ENCODE measurements at places on chromosomes 3 and 15.

GRCh38 chr15:66957431-66957720 is 108.0 kb upstream of the SMAD3 start:
- no peak for DNase-seq

- DNase-seq = no peak
These were observed 51.8 kb downstream of the ST3GAL6 start for GRCh38 chr3:98814817-98815420.

GRCh38 chr3:82276992-82277391 is 515.5 kb upstream of the GBE1 start:
- no peak for DNase-seq

DNA sequence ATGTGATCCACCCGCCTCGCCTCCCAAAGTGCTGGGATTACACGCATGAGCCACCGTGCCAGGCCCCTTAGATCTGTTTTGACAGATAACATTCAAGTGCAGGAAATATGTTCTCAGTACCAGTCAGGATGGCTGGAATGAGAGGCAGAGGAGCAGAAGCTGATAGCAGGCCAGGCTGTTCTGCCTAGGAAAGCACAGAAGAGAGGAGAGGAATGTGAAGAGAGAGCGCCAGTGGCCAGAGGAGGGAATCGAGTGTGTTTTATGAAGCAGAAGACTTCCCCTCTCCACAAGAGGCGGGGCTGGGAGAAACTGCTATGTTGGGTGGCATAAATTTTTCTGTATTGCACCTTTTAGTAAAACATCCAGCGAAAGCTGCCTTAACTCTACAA is 32.0 kb upstream of the RYK start:
- no peak for DNase-seq

DNA sequence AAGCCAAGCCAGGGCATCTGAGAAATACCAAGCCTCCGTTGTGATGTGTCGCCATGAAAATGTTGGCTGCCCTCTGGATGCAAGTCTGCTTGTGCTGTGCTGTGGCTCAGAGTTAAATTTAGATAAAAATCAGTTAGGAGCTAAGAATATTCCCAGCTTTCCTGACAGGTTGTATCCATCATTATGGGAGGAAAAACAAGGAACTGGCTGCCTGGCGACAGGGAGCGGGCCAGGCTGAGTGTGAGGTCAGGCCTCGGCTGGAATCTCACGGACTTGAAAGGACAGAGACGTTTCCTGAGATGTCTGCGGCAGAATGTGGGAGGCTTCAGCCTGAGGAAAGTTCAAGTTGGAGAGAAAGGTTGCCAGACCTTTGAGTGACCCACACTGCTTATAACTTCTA is 213.8 kb downstream of the THSD4 start:
- no peak for DNase-seq

DNA sequence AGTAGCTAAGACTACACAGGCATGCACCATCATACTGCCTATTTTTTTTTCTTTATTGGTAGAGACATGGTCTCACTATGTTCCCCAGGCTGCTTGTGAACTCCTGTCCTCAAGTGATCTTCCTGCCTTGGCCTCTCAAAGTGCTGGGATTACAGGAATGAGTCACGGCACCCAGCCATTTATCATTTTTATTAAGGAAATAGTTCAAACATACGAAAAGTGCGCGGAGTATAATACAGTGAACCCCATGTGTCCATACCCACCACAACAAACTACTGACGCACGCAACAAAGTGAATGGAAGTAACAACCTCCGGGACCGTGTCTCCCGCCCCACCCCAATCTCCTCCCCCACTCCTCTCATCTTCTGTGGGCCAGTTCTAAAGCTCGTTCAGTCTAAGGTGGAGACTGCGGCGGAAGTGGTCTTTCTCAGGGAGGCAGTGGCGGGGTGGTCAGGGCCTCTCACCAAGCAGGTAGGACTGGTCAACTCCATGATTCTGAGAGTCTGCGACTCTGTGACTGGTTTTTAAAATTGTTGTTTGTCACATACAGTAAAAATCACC is 42.1 kb downstream of the DNAJB8 start:
- no peak for DNase-seq

- DNase-seq = no peak
These were observed 37.0 kb downstream of the DAPK2 start for GRCh38 chr15:64009241-64009640.

DNA sequence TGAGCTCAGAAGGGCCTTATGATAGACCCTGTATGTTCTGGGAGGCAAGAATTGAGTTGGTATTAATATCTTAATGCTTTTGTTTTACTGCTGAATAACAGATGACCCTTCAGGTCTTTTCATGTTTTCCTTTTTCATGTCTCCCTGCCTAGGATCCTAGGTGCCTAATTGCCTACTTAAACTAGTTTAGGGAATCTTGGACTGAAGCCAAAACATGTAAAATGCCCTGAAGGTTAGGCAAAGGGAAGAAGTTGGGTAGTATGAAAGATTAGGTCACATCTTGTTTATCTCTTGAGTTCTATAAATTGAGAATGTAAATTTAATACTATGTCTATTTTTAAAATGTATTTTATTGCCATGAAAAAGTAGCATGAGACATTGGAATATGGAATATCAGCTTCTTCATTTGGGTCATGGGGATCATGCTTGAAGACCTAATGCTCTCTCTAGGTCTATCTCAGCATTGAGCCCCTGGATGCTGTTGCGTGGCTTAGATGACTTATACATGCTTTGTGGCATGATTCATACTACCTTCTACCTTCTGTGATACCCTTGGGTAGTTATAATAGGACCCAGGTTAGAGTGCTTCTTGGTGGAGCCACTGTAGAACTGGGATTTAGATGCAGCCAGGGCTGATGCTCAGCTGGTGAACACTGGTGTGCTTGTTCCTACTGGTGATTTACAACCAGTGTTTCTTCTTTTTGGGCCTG is 26.4 kb downstream of the RBM6 start:
- no peak for DNase-seq

- no peak for DNase-seq
These were observed 34.8 kb downstream of the EMC4 start for GRCh38 chr15:34259566-34259965.

- no peak for DNase-seq
These were observed 7.5 kb downstream of the TMF1 start for GRCh38 chr3:69044608-69045007.

DNA sequence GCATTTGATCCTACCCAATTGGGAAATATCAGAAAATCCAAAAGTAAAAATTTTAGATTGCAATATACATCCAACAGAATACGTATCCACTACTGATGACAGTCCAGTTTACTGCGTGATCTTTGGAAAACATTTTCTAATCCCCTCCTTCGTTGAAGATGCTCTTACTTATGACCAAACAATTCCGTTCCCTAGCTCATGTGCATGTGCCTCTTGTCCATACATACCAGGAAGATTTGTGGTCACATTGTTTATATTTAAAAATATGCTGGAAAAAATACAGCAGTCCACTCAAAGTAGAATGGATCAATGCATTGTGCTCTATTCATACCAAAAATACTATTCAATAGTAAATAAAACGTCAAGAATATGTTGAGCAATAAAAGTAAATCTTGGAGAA is 135.3 kb downstream of the CHL1 start:
- no peak for DNase-seq

GRCh38 chr15:50315814-50316630 is 39.0 kb downstream of the GABPB1 start:
- no peak for DNase-seq

GRCh38 chr3:133119176-133119575 is 81.0 kb downstream of the TMEM108 start:
- DNase-seq = no peak

DNA sequence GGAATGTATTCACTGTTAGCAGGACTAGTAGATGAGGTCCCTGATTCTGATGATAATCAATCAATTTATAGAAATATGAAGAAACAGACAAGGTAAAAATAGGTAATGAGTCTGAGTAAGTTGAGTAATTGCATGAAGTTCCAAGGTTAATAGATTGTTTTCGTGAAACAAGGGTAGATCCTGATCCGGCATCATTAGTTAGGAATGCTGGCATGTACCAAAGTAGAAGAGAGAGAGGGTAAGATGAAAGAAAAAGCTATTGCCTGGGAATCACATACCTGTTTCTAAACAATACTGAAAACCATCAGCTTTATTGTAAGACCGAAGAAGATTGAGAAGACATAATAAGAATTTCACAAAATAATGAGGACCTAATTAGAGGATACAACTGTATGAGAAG is 118.1 kb upstream of the ARPP21 start:
- DNase-seq = no peak

GRCh38 chr3:48405343-48405881 is 24.5 kb downstream of the PLXNB1 start:
- peak; percentile 34 for DNase-seq

DNA sequence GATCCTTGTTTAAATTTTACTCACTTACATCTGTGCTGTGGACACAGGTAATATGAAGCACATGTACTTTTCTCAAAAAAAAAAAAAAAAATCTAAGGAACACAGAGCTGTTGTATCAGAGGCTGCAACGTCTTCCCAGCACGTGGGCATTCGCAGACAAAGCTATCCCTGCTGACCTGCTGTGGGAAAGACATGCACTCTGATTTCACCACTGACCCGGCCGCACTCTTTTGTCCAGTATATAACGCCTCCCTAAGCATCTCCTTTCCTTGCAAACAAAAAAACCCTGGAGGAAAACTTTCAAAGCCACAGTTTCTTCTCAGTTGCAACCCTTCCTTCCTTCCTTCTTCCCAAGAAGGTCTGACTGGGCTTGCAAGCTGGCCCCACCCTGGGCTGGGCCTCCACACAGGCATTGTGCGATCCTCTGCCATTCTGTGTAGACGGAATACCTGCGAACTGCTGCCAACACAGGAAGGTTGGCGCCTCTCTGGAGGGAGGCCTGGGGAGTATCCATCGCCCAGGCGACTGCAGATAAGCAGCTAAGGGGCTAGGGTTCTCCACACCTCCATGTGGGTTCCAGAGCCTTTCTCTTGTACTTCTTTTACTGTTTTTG is 50.8 kb downstream of the SLC12A8 start:
- no peak for DNase-seq

DNA sequence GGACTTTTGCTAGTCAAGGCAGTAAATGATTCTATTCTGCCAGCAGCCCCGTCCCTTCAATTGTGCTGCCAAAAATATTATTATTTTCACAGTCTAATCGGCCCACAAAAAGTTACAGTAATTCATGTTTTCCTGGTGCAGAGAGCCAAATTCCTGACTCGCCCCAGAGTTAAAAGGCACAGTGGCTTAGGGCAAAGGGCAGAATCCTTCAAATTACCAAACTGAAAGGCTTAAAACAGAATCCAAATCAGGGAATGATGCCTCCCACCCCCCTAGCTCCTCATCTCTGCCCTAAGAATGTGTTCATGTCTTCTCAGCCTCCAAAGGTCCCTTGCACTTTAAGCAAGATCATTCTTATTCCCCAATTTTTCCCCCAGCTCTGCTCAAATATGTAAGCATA is 477.8 kb upstream of the PROK2 start:
- no peak for DNase-seq

- DNase-seq = no peak
These were observed 3.9 kb downstream of the RRP9 start for GRCh38 chr3:51937611-51938450.

DNA sequence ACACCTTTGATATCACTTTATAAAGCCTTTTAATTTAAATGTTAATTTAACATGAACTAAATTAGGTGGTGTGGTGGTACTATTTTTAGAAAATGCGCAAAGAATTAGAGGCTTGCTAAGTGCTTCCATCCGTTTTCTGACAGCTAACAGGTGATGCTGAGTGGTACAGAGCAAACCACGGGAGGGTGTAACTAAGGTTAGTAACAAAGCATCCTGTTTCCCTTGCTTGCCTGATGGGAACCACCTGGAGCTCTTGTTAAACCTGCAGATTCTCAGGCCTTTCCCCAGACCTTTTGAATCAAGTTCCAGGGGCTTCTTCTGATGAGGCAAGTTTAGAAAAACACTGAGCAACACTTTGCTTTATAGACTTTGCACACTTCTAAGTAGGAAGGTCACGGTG is 101.0 kb downstream of the ATG7 start:
- DNase-seq = no peak

GRCh38 chr3:101170062-101170771 is 150.2 kb downstream of the IMPG2 start:
- DNase-seq = no peak

- DNase-seq = no peak
These were observed 75.0 kb downstream of the FEM1B start for GRCh38 chr15:68352401-68353062.

- no peak for DNase-seq
These were observed 44.8 kb downstream of the POLR2M start for GRCh38 chr15:57751177-57751800.
